ENCODE measurements at places on chromosomes 5 and 9. TPM values are rescaled to one million over a fixed set of nuclear protein-coding genes. Genes with fewer than 3 reads are reported as not detected.

SLC28A3 gene
- 0.26 TPM for total RNA-seq

MEIKIN gene
- 0.20 TPM for total RNA-seq

DNA sequence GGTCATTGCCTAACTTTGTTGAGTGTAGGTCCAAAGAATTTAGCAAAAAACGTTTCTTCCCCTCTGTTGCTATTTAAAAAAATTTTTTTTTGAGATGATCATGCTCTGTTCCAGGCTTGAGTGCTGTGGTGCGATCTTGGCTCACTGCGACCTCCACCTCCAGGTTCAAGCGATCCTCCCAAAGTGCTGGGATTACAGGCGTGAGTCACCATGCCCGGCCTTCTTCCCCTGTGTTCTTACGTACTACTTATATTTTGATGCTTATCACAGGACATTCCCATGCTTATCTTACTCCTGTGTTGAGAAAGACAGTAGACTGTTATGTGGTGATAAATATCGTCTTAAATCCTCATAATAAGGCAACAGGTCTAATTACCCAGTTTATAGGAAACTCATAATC, 2.5 kb downstream of the ACER2 start:
- no peak for DNase-seq

DNA sequence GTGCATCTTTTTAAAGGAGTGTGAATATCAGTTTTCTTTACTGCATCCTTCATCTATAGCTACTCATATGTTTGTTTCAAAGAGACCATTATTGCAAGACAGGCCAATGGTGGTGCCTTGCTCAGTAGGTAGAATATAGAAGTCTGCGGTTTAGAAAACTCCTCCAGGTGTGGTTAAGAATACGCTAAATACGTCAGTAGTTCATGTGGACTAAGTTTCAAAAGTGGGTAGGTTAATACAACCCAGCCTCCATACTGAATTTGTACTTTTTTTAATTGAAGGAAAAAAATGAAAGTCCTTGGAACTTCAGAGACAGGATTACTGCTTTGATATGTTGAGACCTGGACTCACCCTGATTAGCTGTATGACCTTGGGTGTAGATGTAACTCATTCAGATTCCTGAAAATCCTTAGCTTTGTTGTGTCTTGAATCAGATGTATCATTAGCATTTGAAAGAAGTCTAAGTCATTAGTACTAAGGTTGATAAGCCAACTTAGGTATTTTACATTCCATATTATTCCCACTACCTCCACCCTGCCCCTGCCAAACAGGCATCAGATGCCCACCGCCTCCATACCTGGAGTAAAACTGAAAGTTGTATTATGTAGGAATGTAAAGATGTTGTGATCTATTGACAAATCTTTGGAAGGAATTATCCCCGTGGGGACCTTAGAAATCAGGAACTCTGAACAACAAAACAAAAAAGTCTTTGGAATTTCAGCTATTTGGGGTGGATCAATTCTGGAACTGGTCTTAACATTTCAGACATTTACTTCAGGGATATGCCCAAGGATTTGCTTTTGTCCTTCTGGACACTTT, 6.1 kb downstream of the BASP1 start:
- DNase-seq, result no peak

GRCh38 chr9:87077986-87078385, 130.7 kb upstream of the GAS1 start:
- no peak for DNase-seq

DNA sequence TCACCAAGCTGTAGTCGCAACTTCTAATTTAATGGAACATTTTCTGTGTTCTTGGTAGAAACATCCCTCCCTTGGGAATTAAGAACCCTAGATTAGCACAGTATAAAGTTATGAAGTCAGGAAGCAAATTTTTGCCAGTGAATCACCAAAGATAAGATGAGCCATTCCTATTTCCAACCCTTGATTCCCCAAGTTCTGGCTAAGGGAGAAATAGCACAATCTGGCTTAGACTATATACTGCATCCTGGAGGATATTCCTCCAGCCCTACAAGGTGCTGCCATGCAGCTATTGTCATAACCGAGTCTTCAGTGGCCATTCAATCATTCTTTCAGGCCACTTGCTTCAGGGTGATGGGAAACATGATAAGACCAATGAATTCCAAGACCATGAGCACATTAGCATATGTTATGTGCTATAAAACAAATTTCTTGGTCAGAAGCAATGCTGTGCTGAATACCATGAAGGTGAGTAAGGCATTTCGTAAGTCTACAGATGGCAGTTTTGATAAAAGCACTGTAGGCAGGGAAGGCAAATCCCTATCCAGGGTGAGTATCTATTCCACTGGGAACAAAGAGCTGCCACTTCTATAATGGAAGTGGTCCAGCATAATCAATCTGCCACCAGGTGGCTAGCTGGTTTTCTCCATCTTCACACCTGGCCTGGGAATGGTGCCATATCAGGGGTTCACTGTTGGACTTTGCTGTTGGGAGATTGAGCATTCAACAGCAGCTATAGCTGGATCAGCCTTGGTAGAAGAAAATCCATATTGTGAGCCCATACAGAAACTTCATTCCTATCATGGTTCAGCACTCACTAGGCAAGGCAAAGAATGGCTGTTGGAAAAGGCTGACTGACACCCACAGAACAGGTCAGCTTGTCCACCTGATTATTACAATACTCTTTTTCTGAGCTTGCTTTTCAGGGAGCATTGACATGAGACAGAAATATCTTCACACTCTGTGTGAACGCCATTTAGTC, 19.6 kb upstream of the ARL15 start:
- DNase-seq, result no peak

DNA sequence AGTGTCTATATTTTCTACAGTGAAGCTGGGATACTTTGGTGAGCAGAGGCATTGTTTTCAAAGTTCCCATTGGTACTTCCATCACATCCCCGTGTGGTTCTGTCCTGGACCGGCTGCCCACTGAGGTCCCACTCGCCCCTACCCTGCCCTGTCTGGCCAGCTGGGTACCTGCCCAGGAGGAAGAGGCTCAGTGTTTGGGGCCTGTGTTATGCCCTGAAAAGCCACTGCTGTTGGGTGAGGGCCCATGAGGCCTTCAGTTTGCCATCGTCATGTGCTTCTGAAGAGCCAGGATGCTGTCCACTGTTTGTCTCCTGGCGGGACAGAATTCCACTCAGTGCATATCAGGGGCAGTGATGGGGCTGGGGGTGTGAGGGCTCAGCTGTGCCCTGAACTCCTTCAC, 2.6 kb upstream of the CEP72 start:
- DNase-seq, result no peak

DNA sequence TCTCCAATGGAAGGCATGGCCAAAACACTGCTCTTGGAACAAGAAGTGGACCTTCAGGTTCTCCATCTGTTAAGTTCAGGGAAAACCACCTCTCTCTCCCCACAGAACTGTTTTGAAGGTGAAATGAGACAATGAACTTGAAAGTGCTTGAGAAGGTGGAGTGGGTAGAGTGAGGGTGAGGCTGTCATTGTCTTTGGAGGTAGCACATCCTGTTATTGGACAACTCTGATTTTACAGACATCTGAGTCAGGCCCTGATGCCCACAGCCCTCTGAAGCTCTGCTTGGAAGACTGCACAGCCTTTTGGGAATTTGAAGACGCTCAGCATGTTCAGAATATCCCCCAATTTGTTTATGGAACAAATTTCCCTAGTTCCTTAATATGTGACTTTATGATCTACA, 27.6 kb upstream of the TEX48 start:
- DNase-seq, result no peak

- DNase-seq, result no peak
Observed at GRCh38 chr5:41636605-41637004, 126.2 kb upstream of the PLCXD3 start.
